Endodermal cell (in vitro differentiated cells): ENCODE measurements at places on chromosomes 5 and 9.

DNA sequence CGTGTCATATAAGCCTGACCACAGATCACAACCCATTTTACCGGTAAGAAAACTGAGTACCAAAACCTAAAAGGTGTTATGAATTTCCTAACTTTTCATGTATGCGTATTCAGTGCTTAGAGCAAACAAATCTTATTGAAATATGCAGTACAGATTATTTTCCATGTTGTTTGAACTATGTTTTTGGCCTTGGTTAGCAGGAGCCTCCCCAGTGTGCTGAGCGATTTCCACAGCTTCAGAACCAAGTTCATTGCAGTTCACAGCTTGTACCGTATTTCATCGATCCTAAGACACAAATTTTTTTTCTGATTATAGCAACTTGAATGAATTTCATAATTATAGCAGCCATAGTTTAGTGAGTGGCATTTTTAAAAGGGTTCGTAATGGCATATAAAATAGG is 13.7 kb downstream of the ADAMTSL1 start:
- DNase-seq, result no peak

GRCh38 chr5:32421075-32421474 is 23.5 kb downstream of the ZFR start:
- no peak for DNase-seq

- DNase-seq, result no peak
These were observed 1915.8 kb upstream of the CDH6 start for GRCh38 chr5:29277642-29278041.

GRCh38 chr5:77960863-77961396 is 184.8 kb upstream of the TBCA start:
- DNase-seq, result no peak

GRCh38 chr9:127245637-127246164 is 18.9 kb upstream of the GARNL3 start:
- DNase-seq, result no peak

GRCh38 chr5:153964880-153965645 is 73.6 kb downstream of the FAM114A2 start:
- DNase-seq, result peak; percentile 91

- DNase-seq, result peak; percentile 84
These were observed 512 bp downstream of the GRIN3A start for GRCh38 chr9:101737705-101738565.

DNA sequence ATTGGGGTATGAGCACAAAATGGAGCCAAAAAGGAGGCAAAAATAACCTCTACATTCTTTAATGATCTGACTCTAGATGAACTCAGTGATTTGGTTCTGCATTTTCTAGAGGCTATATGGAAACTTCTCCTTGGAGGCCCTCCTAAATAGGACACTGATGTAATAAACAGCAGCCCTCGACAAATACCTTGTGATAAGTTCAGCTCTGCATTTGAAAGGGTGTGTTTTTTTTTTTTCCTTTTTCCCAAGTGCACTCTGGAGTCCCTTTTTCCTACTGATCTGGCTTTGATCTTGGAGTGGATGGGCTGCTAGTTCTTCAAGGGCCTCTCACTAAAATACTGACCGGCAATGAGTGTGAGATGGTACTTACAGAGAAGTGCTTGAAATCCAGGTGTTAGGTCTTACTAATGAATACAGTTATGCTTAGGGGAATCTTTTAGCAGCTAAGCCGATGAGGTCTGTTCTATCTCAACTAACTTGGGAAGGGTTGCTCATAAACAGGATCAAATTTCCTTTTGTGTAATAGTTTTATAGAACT is 161.7 kb downstream of the MAST4 start:
- no peak for DNase-seq

DNA sequence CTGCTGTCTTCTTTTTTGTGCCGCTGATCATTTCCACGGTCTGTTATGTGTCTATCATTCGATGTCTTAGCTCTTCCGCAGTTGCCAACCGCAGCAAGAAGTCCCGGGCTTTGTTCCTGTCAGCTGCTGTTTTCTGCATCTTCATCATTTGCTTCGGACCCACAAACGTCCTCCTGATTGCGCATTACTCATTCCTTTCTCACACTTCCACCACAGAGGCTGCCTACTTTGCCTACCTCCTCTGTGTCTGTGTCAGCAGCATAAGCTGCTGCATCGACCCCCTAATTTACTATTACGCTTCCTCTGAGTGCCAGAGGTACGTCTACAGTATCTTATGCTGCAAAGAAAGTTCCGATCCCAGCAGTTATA is 17.1 kb downstream of the F2R start:
- no peak for DNase-seq

- no peak for DNase-seq
These were observed 4.4 kb upstream of the CD180 start for GRCh38 chr5:67200809-67201562.

- peak; percentile 67 for DNase-seq
These were observed 51.7 kb upstream of the CAMK4 start for GRCh38 chr5:111172504-111172903.

- DNase-seq, result no peak
These were observed 63.6 kb downstream of the NIPBL start for GRCh38 chr5:36939969-36940858.

- DNase-seq, result no peak
These were observed 5.3 kb upstream of the FAM120AOS start for GRCh38 chr9:93458712-93459111.

DNA sequence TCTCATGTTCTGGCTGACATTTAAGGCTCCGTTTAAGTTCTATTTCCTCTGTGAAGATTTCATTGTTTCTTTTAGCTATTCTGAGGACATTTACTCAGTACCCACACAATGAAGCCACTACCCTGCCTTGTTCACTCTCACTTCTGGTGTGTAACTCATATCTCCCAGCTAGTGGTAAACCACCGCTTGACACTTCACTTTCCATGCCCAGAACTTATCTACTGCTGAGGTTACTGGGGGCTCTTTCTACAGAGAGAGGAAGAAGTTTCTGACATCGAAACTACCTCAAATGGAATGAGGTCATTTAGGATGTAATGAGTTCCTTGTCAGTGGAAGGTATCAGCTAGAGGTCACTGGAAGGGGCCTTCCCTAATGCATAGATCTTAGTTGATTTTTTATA is 501.5 kb downstream of the DMAC1 start:
- DNase-seq, result no peak

DNA sequence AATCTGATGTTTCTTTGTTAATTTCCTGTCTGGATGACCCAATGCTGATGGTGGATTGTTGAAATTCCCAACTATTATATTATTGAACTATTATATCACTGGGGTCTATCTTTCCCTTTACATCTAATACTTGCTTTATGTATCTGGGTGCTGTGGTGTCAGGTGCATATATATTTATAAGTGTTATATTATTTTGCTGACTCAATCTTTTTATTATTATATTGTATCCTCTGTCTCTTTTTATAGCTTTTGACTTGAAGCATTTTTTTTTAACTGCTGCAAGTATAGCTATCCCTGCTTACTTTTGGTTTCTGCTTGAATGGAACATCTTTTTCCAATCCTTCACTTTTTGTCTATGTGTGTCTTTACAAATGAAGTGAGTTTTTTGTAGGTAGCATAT is 255.9 kb downstream of the RAB3C start:
- DNase-seq, result no peak

DNA sequence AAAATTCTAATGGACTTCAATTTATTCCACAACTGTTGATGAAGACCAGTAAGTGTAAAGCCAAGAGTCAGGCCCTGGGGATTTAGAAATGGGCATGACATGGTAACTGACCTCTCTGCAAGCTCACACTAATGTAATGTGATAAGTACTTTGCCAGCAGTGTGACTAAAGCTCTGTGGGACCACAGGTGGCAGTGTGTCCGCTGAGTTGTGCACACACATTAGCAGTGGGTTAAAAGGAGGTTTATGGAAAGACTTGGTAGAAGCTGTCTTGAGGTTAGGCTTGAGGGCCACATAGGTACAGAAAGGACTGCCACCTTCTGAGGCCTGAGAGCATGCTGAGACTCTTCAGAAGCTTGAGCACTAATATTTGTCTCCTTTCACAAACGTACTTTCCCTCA is 67.6 kb downstream of the UBAP1 start:
- no peak for DNase-seq

- no peak for DNase-seq
These were observed 93.0 kb downstream of the PRDM6 start for GRCh38 chr5:123182072-123182471.

DNA sequence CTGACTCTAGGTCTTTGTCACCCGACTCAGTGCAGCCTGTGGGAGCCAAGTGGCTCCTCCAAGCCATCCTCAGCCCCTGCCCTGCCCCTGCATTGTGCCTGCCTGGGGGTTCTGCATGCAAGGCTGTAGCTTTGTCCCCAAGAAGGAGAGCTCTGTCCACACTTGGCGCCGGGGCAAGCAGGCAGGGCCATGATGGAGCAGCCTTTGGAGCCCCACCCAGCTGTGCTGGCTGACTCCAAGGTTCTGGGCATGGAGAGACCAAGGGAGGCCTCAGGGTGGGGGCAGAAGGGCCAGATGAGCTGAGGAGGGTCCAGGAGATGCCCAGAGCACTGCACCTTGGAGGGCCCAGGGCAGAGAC is 226.2 kb downstream of the CACNA1B start:
- peak; percentile 35 for DNase-seq

- peak; percentile 85 for DNase-seq
These were observed 502 bp upstream of the CERCAM start for GRCh38 chr9:128420060-128420650.

- DNase-seq, result no peak
These were observed 831.5 kb downstream of the MAT2B start for GRCh38 chr5:164336906-164337305.

DNA sequence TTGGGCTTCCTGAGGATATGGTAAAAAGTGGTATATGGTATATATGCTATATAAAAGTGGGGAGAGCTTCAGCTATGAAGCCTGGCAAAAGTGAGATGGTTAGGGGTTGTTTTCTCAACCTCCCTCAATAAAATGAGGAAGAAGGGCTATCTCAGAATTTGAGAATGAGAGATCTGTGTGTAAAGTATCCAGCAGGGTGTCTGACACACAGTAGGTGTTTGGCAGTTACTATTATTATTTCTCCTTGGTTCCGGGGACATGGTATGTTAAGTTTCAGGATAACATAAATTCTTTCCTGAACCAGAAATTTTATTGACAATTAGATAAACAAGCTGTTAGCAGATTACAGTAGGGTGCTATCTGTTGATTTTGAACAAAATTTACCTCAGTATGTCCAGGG is 94.1 kb downstream of the DENND1A start:
- DNase-seq, result no peak

DNA sequence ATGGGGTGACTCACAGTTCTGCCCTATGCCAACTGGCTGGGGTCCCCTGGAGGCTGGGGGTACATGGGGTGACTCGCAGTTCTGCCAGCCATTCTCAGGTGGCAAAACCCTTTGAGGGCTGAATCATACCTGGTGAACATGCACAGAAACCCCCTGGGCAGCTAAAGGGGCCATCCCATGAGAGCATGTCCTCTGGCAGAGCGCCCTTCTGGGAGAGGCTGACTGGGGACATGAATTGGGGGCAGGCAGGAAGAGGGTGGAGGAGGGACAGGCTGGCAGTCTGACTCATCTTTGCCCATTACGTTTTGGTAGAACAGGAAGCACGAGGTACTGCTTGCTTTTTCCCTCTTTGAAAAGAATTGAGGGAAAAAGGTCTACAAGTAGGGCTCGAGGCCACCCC is 16.7 kb downstream of the TRAF1 start:
- no peak for DNase-seq

DNA sequence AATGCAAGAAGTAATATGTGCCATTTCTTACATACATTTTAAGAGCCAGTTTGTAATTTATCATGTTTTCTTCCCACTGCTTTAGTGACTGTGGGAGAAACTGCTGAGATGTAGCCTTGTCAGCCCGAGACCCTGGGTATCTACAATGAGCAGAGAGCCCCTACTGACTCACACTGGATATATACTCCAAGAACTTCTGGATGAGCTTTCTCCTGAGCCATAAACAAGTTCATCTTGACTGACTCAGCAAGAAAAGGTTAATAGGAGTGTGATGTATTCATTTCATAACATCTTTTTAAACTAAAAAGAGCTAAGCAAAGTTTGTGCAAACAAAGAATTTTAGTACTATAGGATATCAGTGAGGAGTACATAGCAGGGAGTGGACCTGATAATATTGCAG is 182.5 kb downstream of the EDIL3 start:
- DNase-seq, result no peak

DNA sequence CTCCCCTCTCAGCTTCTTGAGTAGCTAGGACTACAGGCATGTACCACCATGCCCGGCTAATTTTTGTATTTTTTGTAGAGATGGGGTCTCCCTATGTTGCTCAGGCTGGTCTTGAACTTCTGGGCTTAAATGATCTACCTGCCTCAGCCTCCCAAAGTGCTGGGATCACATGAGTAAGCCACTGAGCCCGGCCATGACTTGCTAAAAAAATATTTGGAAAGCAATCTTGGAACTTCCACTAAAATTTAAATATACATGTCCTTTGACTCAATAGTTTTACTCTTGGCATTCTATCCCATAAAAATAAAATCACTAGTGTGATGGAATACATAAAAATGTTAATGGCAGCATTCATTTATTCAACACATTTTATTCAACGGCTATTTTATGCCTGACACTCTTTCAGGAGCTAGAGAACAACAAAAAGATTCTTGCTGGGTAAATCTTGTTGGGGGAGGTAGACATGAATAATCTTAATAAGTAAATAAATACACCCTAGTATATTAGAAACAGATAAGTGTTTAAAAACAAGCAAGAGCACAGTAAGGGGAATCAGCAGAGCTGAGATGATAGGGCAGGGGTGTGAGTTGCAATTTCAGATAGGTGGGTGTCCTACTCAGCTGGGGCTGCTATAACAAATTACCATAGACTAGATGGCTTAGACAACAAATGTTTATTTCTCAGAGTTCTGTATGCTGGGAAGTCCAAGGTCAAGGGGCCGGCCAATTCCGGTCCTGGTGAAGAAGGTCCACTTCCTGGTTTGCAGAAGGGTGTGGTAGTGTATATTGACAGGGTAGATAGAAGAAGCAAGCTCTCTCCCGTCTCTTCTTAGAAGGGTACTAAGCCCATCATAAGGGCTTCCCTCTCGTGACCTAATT is 50.7 kb downstream of the KCNV2 start:
- DNase-seq, result no peak

DNA sequence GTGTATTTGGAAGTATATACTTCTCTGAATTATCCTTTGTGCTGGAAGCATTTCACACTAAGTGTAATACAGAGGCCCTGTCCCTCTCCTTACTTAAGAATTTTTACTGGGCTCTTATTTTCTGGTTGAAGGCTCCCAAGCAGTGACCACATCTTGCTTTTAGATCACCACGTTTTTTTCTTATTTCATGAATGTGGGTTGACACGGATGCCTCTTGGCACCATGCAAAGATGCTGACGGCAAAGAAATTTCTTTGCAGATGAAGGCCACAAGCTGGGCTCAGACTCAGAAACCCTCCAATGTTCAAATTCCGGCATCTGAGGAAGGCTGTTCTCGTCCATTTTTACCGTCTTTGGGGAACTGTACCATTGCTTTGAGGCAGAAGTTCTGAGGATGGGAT is 168.5 kb downstream of the HMHB1 start:
- DNase-seq, result no peak
